Thyroid gland (tissue), 4 donors: ENCODE measurements at places on chromosomes 3 and 15.
A peak's percentile ranks its signal among the peaks of the same experiment; 100 is the strongest.

- no peak for DNase-seq
These were observed 964 bp downstream of the NRROS start for GRCh38 chr3:196640297-196641018.

GRCh38 chr15:95249524-95249923 is 1018.2 kb downstream of the MCTP2 start:
- no peak for DNase-seq

- no peak for DNase-seq
These were observed 87.4 kb downstream of the FNDC3B start for GRCh38 chr3:172126741-172127140.

GRCh38 chr3:180073561-180073960 is 36.8 kb upstream of the PEX5L start:
- DNase-seq, result no peak

- no peak for DNase-seq
These were observed 71.3 kb downstream of the PTPRG start for GRCh38 chr3:61632568-61633175.

DNA sequence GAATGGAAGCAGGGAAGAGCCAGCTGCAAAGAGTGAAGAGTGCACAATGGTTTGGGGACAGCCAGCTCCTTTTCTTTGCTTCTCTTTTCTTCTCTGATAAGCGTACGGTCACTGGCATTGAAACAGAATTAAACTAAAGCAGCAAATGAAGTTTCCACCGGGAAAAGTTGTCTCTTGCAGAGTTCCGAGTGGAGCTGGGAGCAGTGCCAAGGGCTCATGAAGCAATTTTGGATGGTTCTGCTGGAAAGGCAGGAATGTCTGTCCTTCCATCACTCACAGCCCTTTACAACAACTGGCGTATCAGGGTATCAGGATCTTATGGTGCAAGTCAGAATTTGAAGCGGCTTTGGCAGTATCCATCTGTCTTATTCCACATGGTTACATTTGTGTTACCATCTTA is 1042.9 kb downstream of the NTRK3 start:
- peak; percentile 36 for DNase-seq

- DNase-seq, result no peak
These were observed 359 bp downstream of the ARIH1 start for GRCh38 chr15:72474466-72474911.

DNA sequence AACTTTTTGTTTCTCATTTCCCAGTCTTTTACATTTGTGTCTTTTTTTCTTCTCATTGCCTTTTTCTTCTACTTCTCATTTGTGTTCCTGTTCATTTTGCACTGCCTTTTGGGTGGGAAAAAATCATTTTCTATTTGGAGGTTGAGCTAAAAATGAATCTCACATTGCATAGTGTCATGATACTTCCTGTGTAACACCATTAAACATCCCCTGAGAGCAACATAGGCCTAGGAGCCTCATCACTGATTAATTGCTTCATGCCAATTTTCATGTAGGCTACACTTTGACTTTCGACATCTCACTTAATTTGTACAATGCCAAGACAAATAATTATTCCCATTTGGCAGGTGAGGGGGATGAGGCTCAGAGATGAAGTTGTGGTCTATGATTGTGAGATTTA is 279.2 kb downstream of the EDEM1 start:
- no peak for DNase-seq

DNA sequence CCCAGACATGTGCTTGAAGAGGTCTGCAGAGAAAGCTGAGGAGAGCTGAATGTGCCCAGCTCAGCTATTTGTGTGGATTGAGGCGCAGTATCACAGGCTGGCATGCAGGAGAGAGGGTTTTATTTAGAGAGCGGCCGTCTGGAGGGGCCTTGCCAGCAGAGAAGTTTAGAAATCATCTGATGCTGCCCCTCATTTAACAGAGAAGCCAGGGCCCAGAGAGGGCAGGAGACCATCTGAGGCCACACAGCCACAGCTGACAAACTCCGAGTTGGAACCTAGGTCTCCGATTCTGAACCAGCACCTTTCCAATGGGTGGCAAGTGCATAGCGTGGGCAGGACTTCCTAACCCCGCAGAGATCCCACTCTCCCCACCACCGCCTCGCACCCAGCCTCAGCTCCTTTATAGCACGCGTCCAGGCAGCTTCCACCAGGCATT is 101.0 kb downstream of the LSM3 start:
- no peak for DNase-seq

GRCh38 chr15:85403745-85404144 is 23.3 kb downstream of the AKAP13 start:
- DNase-seq, result peak; percentile 23

DNA sequence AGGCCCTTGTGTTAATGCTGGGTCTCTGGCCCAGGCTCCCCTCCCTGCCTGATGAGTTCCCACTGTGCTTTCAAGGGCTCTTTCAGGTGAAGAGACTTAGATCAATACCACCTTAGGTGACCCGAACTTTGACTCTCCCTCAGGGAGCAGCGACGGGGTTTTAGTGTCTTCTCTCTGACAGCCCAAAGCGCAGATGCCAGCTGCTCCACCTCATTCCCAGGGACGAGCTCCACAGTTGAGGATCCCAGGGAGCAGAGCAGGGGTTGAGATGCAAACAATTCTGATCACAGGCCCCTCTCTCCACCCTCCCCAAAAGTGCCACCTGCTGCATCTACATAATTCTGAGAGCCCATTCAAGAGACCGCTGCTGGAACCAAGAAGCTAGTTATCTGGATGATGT is 265.1 kb downstream of the TJP1 start:
- no peak for DNase-seq

- peak; percentile 73 for DNase-seq
These were observed 3.6 kb downstream of the HGD start for GRCh38 chr3:120678331-120678947.

GRCh38 chr3:122475316-122475715 is 39.4 kb downstream of the KPNA1 start:
- no peak for DNase-seq

GRCh38 chr15:94212291-94212690 is 19.1 kb upstream of the MCTP2 start:
- no peak for DNase-seq

DNA sequence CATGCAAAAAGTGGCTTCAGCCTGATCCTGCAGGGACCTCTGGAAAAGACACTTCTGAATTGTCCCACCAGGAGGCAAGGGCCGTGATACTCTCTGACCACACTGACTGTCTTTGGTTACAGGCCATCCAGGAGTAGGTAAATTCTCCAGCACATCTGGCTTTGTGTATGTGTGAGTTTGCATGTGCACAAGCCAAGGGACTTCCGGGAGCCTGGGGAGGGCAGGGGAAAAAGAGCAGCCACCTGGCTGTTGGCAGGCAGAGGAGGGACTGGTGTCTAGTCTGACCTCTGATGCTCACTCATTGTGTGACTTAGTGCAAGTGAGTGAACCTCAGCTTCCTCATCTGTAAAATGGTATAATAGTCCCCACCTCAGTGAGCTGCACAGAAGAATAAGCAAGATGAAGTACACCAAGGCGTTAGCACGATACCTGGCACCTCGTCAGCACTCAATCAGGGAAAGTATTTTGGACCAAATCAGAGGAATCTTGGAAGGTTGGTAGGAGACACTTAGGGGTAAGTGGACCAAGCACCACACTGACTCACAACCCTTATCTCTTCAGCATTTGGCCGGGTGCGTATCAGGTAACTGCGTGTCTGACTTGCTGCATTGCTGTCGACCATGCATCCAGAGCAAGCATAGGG is 19.1 kb downstream of the KLHL6 start:
- DNase-seq, result no peak

GRCh38 chr3:111246967-111247760 is 175.5 kb downstream of the NECTIN3 start:
- DNase-seq, result no peak

- no peak for DNase-seq
These were observed 2.7 kb downstream of the TTC21A start for GRCh38 chr3:39110041-39110639.

DNA sequence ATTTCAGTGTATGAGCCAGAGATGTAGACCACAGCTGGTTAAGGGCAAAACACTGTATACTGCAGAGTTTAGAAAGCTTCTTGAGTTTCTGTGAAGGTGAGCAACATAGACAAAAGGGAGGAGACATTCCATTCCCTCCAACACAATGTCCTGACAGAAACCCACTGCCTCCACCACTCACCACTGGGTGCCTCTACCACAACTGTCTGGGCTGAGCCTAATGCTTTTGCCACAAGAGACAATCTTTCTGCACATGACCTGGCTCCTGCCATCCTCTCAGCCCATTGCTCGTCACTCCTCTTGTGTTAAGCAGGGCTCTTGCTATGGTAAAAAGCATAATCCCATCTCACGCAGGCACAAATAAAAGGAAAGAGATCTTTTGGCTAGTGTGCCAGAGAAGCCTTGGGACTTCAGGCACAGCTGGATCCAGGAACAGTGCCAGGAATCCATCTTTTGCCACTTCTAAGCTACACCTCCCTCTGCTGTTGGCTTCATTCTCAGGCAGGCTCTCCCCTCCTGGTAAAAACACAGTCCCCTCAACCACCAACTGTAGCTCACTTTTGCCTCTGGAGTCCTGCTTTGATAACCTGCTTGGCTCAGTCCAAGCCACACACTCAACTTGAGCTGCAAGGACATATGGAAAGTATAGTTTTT is 140.6 kb upstream of the PRR20G start:
- DNase-seq, result no peak

DNA sequence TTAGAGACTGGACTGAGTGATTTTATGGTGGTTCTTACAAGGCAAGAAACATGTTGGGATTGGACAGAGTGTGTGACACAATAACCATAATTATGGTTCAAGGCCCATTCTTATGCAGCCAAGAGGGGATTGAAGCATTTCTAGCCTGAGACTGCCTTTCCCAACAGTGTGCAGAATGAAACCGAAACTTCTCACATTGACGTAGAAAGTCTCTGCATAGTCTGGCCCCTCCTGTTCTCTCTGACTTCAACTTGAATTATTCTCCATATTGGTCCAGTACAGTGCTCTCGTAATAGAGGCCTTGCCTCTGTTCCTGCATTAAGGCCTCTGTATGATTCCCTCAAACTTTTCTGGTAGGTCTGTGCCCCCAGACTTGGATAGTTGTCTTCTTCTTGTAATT is 138.3 kb downstream of the DIPK2A start:
- DNase-seq, result no peak

DNA sequence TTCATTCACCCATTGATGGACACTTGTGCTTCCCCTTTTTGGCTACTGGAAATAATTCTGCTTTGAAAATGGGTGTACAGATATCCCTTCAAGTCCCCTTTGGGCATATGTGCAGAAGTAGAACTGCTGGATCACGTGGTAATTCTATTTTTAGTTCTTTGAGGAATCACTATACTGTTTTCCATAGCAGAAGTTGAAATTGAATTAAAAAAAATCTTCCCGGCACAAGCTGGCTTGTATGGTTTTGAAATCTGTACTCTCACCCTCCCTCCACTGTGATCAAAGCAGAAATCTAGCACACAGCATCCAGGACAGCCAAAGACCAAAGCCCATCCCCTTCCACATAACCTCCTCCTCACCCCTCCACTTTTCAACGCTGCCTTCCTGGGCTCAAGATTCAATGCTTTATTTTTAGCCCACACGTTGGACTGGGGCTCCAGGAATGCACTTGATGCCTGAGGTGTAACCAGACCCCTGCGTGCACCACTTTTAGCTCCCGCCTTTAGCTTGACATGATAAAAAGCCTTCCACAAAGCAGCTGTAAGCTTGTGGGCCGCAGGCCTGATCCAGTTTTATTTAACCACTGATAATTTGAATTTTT is 29.9 kb downstream of the TMEM40 start:
- peak; percentile 36 for DNase-seq

DNA sequence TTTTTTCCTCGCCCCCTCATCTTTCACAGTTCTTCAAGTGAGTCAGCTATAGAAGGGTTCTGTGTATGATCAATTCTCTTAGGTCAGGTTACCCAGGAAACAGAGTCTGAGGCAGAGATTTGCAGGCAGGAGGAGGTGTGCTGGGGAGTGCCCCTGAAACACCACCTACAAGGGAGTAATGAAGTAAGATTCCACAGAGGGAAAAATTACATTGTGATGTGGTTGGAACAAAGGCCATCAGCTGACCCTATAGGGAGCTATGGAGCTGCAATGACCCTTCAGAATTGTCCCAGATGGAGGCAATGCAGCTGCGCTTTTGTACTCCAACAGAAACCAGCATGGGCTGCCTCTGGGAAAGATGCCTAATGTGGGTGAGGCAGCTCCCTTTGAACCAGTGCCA is 142.2 kb upstream of the CNTN3 start:
- no peak for DNase-seq

DNA sequence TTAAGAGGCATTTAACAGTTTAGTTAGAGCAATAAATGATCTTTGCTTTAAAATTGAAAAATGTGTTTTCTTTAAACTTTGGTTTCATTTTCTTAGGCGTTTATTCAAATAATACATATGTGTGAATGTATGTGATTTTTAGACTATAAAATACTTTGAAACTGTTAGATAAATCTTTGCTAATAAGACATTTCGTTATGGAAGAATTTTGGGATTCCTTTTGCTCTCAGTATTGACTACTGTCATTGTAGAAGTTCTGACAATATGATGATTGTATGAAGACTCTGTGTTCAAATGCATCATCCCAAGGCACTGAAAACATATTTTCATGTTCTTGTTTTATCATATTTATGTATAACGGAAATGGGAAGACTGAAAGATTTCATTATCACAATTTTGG is 43.8 kb upstream of the GOLGA8A start:
- no peak for DNase-seq
